CD8-positive, alpha-beta memory T cell (primary cell): ENCODE measurements at places on chromosomes 4 and X. TPM values are rescaled to one million over a fixed set of nuclear protein-coding genes. Genes with fewer than 3 reads are reported as not detected.

DDX53 gene
- not detected for polyA plus RNA-seq

IGFBP7 gene
- polyA plus RNA-seq, result not detected

TAF7L gene
- not detected for polyA plus RNA-seq

SAT1 gene
- 113 TPM for polyA plus RNA-seq

NEUROG2 gene
- polyA plus RNA-seq, result not detected

TRAPPC11 gene
- 21.9 TPM for polyA plus RNA-seq

KLB gene
- not detected for polyA plus RNA-seq

TRIM75 gene
- not detected for polyA plus RNA-seq
